H7 (cell line): ENCODE measurements at places on chromosomes 16 and 17. TPM values are rescaled to one million over a fixed set of nuclear protein-coding genes. Genes with fewer than 3 reads are reported as not detected.

DNA sequence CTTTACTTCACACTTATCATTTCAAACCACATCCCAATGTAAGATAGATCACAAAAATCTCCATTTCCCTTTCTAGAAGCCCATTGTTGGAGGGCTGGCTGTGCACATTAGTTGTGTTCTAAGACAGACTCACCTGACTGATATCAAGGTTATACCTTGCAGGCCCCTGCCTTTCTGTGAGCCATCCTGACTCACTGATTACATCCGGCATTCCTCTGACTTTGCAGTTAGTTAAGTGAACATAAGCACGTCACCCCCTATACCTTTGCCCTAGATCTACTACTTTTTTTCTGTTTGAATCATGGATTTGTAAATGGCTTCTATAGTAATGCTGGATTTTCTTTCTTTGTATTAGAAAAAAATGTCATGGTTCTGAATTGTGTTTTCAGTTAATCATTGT, 78.3 kb downstream of the TANGO6 start:
- DNase-seq = no peak

DNA sequence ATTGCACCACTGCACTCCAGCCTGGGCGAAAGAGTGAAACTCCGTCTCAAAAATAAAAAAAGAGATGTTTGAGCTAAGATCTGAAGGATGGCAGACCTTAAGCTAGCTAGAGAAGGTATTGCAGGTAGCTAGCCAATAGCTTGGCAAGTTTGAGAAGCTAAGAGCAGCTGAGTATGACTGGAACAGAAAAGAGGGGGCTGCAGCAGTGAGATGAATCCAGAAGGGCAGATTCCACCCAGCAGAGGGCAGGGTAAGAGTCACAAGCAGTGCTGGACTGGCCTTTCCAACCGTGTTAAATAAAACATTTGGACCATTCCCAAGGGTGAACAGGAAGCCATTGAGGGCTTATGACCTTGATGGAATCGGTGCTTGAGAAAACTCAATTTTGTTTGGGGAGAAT, 5.7 kb upstream of the PHAF1 start:
- peak; percentile 77 for DNase-seq

DNA sequence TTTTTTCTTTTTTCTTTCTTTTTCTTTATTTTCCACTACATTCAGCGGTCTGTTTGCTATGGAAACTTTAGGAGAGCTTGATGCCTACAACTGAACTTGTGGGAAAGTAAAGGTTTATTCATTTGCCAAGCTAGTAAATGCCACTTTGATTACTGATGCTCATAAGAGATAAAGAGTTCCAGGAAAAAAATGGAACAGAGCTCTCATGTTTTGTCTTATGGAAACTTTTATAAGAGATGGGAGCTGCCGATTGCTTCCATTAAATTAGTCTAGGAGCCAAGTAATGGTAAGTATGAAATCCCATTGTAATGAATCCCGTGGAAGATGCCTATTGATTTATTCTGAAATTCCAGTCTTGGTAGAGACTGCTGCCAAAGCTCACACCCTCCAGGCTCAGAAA, 7.1 kb downstream of the ANKFN1 start:
- DNase-seq = no peak

DNA sequence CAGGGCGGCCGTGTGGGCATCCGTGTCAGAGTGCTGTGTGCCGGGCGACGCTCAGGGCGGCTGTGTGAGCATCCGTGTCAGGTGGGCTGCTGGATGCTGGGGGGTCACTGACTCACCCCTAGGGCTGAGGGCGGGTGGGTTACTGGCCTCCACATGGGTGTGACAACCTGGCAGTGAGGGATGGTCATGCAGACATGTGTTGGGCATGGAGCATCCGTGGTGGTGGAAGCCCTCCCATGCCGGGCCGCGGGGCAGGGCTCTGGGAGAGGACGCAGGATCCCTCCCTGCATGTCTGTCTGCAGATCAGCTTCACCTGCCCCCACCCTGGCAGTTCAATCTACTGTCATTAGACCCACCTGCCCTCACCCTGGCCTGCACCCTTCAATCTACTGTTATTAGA, 56.3 kb downstream of the METRNL start:
- DNase-seq = peak; percentile 39

DNA sequence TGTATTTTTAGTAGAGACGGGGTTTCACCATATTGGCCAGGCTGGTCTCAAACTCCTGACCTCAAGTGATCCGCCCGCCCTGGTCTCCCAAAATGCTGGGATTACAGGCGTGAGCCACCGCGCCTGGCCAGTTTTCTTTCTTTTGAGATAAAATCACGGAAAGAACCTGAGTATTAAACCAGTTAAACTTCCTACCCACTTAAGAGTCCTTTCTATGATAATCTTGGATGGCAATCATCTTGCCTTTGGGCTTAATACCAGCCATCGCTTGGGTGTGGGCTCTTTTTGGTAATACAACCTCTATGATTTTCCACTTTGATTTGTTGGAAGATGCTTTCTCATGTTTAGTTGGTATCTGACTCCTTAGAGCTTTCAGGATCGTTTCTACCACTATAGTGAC, 24.0 kb downstream of the PITPNC1 start:
- no peak for DNase-seq

DNA sequence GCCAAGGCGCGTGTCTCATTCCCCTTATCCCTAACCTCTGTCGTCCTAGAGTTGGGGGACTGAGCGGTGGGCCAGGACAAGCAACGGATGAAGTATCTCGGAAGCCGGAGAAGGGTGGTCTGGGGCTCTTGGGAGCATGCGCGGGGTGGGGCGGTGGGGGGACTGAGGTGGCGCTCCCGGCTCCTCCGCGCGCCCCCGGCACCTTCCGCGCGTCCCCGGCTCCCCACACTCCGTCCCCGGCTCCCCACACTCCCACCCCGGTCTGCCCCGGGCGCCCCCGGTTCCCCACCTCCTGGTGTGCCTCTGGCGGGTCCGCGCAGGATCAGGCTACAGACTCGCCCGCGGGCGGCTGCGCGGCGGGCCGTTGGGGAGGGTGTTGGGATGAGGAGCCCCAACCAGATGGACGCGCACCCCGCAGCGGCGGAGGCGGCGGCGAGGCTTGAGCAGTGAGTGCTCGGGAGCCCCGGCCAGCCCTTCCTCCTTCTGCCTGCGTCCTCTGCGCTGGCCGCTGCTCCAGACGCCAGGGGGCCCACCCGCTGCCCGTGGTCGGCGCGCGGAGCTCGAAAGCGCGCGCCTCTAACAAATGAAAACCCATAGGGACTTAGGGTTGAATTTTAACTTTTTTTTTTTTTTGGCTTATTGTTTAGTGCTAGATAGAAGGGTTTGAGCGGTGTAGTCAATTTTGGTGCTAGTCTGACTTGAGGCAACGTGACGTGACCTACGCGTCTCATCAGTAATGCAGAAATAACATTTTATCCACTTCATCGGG, 5.6 kb upstream of the CRYM start:
- DNase-seq = peak; percentile 90

GRCh38 chr16:78720416-78720815, 621.0 kb downstream of the WWOX start:
- no peak for DNase-seq

DNA sequence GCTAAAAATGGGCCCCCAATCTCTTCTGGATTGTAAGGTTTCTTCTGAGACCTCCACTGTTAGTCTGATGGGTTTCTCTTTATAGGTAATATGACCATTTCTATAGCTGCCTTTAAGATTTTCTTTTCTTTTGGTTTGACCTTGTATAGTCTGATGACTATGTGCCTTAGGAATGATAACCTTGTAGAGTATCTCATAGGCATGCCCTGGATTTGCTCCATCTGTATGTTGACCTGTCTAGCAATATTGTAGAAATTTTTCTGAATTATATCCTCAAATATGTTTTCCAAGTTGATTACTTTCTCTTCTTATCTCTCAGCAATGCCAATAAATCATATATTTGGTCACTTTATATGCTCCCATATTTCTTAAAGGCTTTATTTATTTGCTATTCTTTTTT, 1403.8 kb upstream of the GOT2 start:
- no peak for DNase-seq

SLC12A3 gene
- not detected in 2 replicates for total RNA-seq

DNA sequence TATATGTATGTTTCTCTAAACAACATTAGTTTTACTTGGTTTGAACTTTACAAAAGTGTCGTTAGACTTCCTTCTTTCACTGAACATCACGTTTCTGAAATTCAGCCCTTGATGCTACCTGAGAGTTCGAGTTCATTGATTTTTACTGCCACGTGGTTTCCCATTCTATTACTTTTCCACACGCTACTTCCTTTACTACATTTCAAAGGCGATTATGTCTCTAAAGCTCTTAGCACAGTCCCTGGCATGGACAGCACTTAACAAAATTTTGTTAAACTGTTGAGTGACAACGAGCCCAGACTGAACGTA, 15.9 kb upstream of the ARHGAP17 start:
- no peak for DNase-seq

DNA sequence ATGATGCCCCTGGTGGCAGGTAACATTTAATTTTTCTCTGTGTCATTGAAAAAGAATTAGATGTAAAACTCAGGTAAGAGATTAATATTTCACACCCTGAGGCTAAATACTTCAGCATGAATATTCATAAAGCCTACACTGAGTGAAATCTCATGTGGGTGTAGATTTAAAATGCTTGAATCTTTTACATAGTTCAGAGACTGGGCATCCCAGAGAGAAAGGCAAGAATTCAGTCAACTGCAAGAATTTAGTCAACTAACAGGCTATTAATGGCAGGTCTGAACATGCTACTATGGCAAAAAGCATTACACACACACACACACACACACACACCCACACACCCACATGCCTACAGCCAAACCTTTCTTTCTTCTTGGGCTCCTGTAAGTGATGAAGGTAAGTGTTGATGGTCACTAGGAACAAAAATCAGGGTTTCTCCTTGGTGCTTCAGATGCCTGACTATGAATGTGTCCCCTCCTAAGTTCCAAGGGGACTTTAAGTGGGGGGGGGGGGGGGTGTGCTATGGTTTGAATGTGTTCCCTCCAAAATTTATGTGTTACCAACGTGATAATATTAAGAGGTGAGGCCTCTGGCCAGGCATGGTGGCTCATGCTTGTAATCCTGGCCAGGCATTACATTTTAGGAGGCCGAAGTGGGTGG, 63.7 kb upstream of the PSMD7 start:
- DNase-seq = no peak

GRCh38 chr17:77327181-77327565, 186.4 kb downstream of the SEC14L1 start:
- DNase-seq = peak; percentile 46

- peak; percentile 54 for DNase-seq
Measured at GRCh38 chr17:42061646-42062487, 11.5 kb upstream of the C17orf113 start.

CSH2 gene
- total RNA-seq = not detected in 2 replicates

INCA1 gene
- total RNA-seq = 0.42 and 0.63 TPM in 2 replicates

- peak; percentile 94 for DNase-seq
Measured at GRCh38 chr17:44307387-44308186, 814 bp upstream of the RUNDC3A start.

DNA sequence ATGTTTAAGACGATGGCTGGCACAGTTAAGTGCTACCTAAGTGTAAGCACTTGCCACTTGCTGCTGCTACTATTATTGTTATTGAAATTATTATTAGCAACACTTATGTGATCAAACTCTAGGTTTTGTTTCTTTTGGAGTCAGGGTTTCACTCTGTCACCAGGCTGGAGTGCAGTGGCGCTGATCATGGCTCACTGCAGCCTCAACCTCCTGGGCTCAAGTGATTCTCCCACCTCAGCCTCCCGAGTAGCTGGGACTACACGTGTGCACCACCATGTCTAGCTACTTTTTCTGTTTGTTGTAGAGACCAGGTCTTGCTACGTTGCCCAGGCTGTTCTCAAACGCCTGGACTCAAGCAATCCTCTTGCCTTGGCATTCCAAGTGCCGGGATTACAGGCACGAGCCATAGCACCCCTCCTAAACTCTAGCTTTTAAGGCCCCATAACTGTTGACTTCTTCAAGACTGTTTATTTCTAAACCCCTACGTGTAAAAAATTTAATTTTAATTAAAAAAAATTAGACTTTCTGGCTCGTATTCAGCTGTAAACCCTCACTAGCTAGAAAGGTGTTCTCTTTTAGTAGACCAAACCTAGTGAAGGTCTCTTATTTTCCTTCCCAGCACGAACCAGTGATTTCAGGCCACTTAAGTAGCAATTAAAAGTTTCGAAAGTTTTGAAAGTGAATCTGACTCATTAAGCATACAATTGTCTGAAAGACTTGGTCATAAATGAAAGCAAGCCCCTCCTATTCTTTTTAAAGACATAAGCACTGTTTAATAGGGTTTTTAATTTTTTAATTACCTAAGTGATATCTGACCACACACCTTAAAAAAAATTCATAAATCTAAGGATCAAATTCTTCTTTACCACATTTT, 11.7 kb upstream of the SCNN1B start:
- no peak for DNase-seq

- no peak for DNase-seq
Measured at GRCh38 chr16:73319737-73320136, 271.8 kb upstream of the ZFHX3 start.

APOBR gene
- total RNA-seq = not detected in 2 replicates

GRCh38 chr17:10360578-10360977, 12.2 kb downstream of the MYH13 start:
- DNase-seq = no peak

PIRT gene
- total RNA-seq = not detected in 2 replicates

DNA sequence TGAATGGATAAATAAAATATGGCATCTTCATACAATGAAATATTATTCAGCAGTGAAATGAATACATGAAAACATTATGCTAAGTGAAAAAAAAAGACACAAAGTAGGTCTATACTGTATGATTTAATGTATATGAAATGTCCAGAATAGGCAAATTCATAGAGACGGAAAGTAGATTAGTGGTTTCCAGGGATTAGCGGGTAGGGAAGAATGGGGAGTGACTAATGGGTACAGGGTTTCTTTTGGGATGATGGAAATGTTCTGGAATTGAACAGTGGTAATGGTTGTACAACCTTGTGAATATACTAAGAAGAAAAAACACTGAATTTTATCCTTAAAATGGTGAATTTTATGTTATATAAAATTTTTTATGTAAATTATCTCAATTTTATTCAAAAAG, 8.5 kb upstream of the MYCBPAP start:
- DNase-seq = no peak

DNA sequence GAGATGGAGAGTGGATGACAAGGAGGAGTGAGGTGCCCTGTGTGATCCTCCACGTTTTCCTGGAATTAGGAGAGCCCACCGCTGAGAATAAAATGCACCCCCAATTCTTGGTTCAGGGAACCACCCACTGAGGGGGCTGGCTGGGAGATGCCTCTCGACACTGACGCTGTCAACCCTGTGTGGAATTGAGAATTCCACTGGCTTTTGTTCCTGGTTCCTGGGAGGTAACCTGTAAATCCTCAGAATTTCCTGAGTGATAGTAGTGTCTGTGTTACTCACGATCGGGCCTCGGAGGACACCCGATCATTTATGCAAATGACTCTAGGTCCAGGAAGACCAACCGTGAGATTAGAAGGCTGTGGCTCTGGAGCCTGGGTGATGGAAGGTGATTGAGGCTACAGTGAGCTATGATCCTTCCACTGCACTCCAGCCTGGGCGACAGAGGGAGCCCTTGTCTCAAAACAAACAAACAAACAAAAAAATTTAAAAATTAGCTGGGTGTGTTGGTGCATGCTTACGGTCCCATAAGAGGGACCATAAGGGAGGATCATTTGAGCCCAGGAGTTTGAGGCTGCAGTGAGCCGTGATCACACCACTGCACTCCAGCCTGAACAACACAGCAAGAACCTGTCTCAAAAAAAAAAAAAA, 11.7 kb upstream of the PRPSAP1 start:
- no peak for DNase-seq

PALB2 gene
- 21.7 and 26.1 TPM in 2 replicates for total RNA-seq

RNF157 gene
- 4.2 and 5.6 TPM in 2 replicates for total RNA-seq

CDRT15 gene
- not detected in 2 replicates for total RNA-seq

- no peak for DNase-seq
Measured at GRCh38 chr16:21103941-21104860, 46.4 kb downstream of the DNAH3 start.
